ENCODE measurements at places on chromosomes 4 and X.
A peak's percentile ranks its signal among the peaks of the same experiment; 100 is the strongest.

GRCh38 chrX:66163447-66163846, 600 bp upstream of the HEPH start:
- ATAC-seq, result no peak

DNA sequence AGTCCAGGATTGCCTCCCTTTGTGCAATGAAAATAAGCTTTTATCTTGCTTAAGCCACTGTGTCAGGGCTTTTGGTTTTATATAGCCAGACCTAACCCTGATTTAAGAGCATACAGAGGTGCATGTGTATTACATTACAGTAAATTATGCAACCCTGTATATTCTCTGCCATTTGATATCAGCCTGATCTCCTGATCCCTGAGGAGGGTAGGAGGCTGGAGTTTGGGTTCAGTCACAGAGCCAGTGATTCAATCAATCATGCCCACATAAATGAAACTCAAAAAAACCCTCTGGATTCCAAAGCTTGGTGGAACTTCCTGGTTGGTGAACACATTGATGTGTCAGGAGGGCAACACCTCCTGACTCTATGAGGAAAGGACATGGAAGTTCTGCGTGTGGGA, 7.3 kb upstream of the KLHL8 start:
- ATAC-seq, result no peak

DNA sequence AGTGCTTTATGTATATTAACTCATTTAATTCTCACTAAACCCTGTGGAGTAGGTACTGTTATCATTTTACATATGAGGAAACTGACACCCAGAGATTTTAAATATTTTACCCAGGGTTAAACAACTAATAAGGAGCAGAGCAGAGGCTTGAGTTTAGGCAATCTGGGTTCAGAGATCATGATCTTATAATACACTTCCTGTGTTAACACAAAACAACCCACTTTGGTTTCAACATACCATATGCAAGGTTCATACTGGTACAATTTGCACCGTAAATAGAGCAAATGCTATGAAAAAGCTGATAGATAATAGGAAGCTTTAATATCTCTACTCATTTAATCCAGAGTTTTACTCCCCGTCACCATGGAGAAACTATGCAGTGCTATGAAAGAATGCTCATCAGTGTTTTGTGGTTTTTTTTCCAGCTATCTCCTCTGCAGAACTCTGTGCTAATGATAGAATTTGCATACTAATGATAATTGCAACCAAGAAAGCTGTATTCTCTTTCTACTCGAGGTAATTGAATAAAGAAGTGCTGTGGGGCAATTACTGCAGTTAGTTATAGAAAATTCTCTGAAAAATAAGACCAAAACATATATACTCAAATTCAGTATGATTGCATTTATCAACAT, 138.8 kb upstream of the MAP9 start:
- no peak for ATAC-seq

GRCh38 chrX:23802431-23802830, 19.5 kb downstream of the SAT1 start:
- no peak for ATAC-seq

DNA sequence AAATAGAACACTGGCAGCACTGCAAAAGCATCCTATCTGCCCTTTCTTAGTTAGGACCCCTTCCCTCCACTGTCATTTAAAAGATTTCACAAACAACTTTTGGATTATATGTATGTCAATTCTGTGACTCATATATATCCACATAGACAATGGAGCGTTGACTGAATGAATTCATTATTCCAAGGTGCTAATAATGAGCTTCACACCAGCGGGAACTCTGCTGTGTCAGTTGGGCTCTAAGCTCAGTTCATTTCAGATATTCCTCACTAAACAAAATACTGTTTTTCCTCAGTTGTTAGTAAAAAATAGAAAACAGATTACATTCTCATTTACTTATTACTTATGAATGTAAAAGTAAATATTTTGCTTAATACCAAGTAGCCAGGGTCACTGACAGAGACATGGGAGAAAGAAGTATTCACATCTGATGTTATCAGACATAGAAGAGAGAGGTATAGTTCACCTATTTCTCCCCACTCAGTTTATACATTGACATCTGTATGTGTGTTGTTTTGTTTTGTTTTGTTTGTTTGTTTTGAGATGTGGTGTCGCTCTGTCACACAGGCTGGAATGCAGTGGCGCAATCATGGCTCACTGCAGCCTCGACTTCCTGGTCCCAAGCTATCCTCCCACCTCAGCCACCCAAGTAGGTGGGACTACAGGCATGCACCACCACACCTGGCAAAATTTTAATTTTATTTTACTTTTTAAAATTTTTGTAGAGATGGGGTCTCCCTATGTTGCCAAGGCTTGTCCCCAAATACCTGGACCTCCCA, 10.9 kb downstream of the NFKB1 start:
- no peak for ATAC-seq

- ATAC-seq, result no peak
These were observed 2.2 kb downstream of the FTSJ1 start for GRCh38 chrX:48477960-48478755.

DNA sequence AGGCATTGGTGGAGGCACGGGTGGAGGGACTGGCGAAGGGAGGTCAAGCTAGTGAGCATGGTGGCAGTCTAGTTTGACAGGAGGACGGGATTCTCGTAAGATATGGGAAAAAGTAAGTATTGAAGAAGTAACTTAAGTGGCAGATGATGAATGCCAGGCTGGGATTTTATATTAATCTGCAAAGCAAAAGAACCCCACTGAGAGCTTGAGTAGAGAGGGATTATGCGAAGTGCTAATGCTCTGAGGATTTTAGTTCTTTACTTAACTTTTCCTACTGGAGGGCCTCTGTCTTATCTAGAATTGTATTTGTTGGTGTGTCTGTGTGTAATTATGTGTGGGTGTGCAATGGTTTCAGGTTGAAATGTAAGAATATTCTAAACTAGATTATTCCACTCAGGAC, 327.9 kb downstream of the FAT4 start:
- ATAC-seq, result no peak

DNA sequence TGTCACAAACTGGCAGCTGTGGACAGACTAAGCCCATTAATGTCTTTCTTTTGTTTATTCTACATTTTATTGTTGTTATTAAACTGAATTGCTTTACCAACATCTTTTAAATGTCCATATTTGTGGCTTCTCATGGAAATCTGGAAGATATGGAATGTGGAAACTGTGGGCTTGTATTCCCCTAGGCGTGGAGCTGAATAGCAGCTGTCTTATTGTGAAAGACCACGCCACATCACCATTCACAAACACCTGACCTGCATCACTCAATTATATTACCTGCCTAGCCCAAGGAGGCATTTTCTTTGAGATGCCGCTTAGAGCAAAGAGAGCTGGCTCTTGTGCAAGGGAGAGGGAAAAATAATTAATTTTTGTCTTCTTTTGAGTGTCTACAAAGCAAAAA, 96.9 kb upstream of the GPRIN3 start:
- ATAC-seq, result no peak

DNA sequence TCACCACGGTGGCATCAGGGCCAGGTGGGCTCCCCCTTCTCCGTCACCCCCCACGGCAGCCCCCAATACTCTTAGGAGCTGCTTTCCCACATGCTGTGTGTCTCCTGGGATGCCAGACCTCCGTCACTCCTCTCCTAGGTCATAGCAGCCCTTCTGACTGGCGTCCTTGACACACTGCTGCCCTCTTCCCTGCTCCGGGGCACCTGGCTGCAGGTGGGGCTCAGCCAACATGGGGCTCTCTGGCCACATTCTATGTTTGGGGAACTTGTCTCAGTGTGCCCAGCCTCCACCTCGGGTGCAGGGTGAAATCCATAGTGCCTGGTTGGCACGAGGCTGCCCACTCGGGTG, 13.8 kb downstream of the TMEM175 start:
- no peak for ATAC-seq

- ATAC-seq, result peak; percentile 87
These were observed 41.0 kb upstream of the SH3RF1 start for GRCh38 chr4:169311643-169312365.

GRCh38 chr4:73450398-73451004, 14.5 kb downstream of the AFP start:
- peak; percentile 56 for ATAC-seq

- no peak for ATAC-seq
These were observed 14.4 kb downstream of the ALG13 start for GRCh38 chrX:111695297-111695880.

DNA sequence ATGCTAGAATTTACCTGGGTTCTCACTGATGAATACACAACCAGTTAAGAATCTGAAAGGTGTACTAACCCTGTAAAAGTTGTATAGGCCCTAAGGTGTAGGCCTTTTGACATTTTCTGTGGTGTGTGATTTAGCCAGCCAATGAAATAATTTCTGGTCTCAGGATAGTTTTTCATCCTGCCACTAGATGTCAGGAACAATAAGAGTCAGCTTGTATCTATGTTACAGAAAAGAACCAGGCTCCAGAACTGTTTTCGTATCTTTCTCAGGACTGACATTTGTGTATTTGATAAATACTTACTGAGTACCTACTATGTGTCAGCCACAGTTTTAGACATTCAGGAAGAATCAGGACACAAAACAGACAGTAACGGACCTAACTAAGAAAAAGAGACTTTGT, 673.6 kb upstream of the TENM3 start:
- ATAC-seq, result peak; percentile 94

GRCh38 chrX:152619897-152620296, 17.8 kb upstream of the GABRQ start:
- ATAC-seq, result peak; percentile 74

DNA sequence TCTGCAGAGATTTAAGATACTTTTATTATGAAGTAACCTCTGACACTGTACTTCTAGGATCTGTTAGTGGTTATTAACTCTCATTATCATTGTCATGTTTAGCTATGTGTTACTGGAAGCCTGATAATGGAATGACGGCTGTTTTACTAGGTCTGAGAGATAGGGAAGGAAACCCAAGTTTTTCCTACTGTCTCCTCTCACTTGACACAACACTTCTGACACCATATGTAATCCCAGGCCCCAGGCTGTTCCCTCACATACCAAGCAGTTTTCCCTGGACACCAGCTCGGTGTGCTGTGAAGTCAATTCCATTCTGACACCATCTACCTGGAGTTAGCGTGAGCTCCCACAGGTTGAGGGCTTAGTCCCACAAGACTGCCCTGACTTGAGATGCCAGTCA, 85.6 kb downstream of the ZNF674 start:
- ATAC-seq, result no peak

DNA sequence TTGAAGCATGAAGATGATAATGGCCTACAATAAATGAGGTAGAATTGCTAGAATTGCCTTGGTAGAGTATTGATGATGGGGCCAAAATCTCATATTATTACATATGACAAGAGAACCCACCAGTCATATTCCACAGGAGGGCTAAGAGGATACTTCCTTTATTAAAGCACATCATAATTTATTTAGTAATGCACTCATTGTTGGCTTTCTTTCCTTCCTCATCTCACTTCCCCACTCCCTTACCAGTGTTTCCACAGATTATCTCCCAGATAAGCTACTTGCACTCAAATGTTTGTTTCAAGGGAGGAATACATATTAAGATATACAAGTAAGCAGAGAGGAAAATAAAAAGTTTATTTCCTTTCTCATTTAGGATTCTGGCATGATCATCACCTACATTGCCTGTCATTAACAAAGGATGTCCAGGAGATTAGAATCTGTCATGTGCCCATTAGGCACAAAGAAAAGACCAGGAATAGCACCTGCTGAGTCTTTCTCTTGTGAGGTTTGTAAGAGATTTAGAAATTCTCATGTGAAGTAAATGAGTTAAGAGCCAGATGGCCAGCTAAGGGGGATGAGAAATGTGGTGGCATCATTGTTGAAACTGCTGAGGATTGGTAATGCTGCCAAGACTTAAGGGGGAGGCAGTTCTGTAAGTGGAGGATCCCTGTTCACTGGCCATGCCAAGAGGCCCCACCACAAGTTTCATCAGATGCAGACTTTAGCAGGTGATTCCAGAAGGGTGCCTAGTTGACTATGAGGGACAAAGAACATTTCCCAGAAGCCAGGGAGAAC, 52.4 kb upstream of the PRDM8 start:
- ATAC-seq, result no peak

- ATAC-seq, result no peak
These were observed 1.7 kb downstream of the ARAF start for GRCh38 chrX:47562615-47563243.

- ATAC-seq, result no peak
These were observed 59.8 kb downstream of the AGTR2 start for GRCh38 chrX:116230130-116230898.

GRCh38 chrX:48971249-48972219, at the start of gene KCND1:
KCND1 (minus strand) TSS chrX:48971844; CDS start chrX:48970271, 1,573 bp downstream.
- peak; percentile 51 for ATAC-seq

GRCh38 chr4:25728886-25729285, 73.2 kb downstream of the SLC34A2 start:
- no peak for ATAC-seq

GRCh38 chrX:27548624-27549023, 41.5 kb upstream of the DCAF8L2 start:
- ATAC-seq, result no peak

- no peak for ATAC-seq
These were observed 202.0 kb downstream of the RRAGB start for GRCh38 chrX:55919367-55920221.

DNA sequence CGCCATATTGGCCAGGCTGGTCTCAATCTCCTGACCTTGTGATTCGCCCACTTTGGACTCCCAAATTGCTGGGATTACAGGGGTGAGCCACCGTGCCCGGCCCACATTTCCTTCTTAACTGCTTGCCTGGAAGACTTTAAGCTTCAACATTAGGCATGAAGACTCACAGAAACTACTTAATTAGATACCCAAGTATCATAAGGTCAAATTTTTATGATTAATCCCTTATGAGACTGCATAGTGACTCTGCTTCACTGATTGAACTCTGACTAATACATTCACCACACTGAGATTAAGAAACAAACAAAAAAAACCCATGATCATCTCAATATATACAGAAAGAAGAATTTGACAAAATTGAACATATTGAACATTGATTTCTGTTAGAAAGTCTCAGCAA, 87.4 kb upstream of the KCTD8 start:
- ATAC-seq, result no peak

GRCh38 chr4:4721636-4722035, 137.8 kb upstream of the MSX1 start:
- no peak for ATAC-seq

DNA sequence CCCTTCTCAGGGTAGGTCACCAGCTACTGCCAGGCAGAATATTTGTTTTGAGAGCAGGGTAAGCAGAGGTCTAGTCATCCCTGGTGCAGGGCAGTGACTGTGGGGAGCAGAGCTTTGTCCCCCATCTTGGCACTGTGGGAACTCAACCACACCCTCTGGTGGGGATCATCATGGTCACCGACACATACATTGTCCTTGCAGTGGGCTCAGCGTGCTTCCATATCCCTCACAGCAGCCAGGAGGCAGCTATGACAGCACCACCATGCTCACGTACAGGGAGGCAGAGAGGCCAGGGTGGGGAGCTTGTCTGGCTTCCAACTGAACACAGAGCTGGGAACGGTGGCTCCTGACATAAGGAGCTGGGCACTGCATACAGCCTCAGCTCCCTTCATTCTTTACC, 102.3 kb downstream of the ENPP6 start:
- ATAC-seq, result no peak

DNA sequence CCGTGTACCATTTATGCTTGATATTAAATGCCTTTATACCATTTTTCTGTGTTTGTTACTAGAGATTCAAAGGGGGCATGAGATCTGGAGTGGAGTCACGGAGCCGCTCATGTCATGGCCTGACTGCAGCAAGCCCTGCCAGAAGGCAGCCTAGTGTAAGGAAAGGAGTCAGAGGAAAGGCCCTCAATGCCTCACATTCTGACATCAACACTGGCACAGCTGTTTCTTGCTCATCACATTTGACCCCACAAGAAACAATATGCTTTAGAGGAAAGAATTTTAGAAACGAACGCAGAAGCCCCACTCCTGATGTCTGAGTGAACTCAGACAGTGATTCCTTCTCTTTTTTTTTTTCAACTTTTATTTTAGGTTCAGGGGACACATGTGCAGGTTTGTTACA, 322.4 kb upstream of the CPEB2 start:
- ATAC-seq, result no peak

Measured in SK-N-SH treated with all-trans-retinoic acid at 6 μM for 48 hours (cell line).